T-helper 2 cell (primary cell): ENCODE measurements at places on chromosomes 1 and 21.

DNA sequence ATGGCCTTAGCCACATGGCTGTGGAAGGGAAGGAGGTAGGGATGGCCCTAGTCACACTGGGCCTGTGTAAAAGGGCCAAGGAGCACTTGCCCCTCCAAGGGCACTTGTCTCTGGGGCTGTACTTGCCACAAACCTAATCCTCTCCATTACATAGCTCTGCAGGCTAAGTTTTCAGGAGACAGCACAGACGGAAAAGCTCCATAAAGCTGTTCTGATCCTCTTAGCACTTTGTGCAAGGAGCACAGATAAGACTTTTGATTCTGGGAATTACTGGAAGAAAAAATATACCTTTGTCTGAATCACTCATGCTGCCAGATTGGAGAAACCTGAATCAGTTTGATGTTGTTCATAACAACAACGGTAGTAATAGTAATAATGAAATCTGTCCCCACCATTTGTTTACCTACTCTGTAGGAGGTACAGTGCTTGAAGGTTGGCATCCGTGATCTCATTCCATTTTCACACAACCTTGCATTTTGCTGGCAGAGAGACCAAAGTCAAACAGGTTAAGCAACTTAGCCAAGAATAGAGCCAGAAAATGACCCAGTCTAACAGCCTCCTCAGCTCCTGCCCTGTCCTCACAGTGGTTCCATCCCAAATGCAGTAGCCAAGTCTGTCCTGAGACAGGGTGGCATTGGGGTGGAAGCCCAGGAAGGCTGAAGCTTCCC, 207.1 kb downstream of the ROR1 start:
- DNase-seq, result no peak

DNA sequence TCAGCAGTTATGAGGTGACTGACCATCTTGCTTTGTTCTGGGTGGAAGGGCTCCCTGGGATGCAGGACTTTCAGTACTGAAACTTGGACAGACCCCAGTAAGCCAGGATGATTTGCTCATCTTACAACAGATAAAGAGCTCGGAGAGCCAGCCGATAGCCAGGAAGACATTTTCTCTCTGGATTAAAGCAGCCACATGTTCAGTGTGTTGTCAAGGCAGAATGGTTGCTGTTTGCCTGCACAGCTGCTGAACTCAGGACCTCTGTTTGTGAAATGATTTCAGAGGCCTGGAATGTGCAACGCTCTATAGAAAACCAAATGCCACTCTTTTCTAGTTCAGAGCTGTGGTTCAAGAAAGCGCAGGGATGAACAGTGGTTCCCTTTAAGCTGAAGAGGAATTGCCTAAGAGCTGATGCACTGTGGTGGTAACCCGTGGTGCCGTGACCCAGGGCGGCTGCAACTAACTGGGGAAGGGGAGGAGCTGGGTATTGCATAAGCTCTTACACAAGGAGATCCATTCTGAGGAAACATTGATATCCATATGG, 40.7 kb downstream of the CASQ2 start:
- DNase-seq, result no peak

- DNase-seq, result no peak
Measured at GRCh38 chr1:80989455-80989854, 811.3 kb upstream of the ADGRL2 start.

DNA sequence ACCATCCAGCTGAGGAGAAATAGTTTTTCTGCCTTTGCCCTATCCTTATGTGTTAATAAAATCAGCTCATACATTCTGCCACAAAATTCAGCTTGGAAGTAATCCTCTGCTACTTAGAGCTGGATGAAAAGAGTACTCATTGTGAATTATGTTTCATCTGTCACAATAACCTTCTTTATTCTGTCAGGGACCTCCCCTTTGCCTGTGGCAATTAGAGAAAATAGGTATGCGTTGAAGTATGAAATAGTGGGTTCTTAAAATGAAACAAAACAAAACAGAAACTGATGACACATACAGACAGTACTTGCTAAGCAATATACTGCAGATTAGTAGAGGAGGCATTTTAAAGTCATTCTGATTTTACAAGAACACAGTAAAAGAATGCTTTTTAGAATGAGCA, 578.5 kb downstream of the USP25 start:
- no peak for DNase-seq

DNA sequence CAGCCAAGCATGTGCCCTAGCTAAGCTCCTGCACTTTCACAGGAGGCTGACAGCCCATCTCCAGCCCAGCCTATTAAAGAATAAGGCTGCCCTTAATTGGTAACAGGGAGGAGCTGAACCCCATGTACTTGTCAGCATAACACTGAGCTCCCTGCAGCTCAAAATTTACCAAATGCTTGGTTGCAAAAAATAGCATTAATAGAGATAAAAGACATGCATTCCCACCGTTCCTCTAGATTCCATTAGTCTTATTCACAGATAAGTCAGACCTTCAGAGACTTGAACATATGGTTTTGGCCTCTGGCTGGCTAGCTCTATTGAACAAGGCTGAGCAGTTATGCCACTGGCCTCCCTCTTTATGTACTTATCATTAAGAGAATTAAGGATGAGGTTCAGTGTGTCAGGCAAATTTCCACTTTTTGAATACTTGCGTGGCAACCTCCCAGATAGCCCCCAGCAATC, 29.2 kb downstream of the OLFML3 start:
- no peak for DNase-seq

- peak; percentile 7 for DNase-seq
Measured at GRCh38 chr1:186183219-186183618, 191.8 kb downstream of the TPR start.

GRCh38 chr21:43273708-43274021, 104.9 kb downstream of the CRYAA start:
- DNase-seq, result no peak

- DNase-seq, result no peak
Measured at GRCh38 chr1:16924216-16924918, 2.6 kb downstream of the CROCC start.

DNA sequence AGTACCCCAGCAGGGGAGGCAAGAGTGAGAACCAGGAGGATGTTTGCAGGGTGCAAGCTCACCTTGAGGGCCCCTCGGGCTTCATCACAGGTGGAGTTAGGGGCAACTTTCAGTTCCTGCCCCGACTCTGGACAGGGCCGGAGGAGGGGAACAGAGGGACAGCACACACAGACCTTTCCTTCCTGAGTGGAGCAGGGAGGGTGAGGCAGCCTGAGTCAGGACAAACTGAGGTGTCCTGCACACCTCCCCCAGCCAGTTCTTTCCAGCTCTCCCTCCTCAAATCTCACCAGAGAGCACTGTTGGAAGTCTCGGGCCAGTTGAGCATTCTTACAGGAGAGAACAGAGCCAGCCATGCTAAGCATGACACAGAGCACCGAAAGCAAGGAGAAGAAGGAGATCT, 1.5 kb downstream of the ENTREP3 start:
- no peak for DNase-seq

GRCh38 chr1:210143465-210144062, 89.0 kb upstream of the SERTAD4 start:
- DNase-seq, result peak; percentile 30

- DNase-seq, result no peak
Measured at GRCh38 chr21:33067457-33067856, 2.5 kb upstream of the OLIG1 start.

DNA sequence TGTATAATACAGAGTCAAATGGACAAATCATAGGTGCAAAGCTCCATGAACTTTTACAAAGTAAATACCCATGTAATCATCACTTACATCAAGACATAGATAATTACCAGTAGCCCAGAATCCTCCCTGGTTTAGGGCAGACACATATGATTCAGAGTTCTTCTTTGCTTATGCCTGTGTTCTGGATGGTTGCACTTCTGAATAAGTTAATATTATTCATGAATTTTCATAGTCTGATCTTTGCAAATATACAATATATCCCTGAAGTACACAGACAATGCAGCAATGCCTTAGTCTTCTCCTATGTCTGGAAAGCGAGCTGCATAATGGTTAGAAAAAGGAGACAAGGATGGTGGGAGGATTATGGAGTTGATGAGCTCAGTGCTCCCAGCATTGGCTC, 122.4 kb upstream of the PLXNA2 start:
- DNase-seq, result no peak
